ENCODE measurements at places on chromosomes 12 and 14.

DNA sequence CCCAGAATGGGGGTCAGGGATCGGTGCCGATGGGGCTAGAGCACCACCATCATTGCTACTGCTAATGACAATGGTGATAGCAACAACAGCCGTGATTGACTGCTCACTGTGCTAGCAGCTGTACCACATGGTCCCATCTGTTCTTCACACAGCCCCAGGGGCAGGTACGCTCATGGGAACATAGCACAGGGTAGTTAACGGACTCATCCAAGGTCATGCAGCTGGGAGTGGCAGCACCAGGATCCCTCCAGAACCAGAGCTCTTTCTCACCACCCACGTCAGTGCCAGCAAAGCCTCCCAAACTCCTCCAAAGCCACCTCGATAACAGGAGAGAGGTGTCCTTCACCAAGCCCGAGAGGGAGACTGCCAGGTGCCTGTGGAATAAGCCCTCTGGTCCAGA, 11.2 kb upstream of the DYNC1H1 start:
- DNase-seq: no peak

GRCh38 chr14:60164712-60165546, at the start of gene DHRS7:
Gene DHRS7 (minus strand): TSS chr14:60165398. CDS start chr14:60165309, 89 bp downstream.
- no peak for DNase-seq

- no peak for DNase-seq
These were observed 55.0 kb upstream of the EGLN3 start for GRCh38 chr14:34005901-34006300.

DNA sequence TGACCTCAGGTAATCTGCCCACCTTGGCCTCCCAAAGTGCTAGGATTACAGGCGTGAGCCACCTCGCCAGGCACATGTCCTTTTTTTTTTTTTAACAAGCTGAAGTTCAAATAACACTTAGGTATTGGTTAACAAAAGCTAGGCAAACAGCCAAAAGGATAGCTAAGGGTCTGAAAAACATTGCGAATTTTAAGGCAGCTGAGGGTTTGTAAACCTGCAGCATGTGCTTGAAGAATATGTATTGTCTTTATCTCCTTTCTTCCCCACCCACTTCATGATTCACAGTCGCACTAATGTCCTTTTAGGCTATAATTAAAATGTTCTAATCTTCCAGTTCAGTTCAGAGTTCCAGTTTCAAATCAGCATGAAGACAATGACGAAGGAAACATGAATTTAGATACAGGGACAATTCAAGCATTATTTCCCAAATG, 30.1 kb upstream of the CERS5 start:
- DNase-seq: no peak

DNA sequence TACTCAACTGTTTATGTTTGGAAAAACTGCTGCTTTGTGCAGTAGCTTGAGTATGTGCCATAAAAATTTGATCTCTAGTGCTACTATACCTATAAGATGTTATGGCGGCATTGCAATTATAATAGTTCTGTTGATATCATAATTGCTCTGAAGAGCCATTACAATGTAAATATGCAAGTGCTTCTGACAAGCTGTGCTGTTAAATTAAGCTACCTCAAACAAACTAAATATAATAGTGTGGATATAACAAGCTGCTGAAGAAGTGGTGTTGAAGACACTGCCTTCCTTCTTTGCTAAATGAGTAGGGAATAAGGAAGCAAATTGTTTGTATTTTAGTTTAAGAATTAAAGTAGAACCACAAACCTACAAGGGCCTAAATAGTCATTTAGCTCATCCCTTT, 301.0 kb upstream of the MIS18BP1 start:
- no peak for DNase-seq

DNA sequence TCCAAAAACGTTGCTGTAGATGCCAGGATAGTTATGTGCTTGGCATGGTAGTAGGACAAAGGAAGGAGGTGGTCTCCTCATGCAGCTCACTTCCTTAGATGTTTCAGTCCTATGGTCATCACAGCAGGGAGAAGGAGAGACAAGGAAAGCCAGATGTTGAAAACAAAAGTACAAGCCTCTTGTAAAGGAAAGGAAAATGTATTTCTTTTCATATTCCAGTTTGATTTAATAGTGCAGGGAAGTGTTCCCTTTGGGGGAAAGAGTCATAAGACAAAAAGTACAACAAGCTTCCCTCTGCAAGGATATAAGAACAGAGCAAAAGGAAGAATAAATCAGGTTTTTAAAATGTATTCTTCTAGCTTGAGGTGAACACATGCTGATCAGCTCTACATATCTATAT, 8.6 kb upstream of the TMCC3 start:
- no peak for DNase-seq

DNA sequence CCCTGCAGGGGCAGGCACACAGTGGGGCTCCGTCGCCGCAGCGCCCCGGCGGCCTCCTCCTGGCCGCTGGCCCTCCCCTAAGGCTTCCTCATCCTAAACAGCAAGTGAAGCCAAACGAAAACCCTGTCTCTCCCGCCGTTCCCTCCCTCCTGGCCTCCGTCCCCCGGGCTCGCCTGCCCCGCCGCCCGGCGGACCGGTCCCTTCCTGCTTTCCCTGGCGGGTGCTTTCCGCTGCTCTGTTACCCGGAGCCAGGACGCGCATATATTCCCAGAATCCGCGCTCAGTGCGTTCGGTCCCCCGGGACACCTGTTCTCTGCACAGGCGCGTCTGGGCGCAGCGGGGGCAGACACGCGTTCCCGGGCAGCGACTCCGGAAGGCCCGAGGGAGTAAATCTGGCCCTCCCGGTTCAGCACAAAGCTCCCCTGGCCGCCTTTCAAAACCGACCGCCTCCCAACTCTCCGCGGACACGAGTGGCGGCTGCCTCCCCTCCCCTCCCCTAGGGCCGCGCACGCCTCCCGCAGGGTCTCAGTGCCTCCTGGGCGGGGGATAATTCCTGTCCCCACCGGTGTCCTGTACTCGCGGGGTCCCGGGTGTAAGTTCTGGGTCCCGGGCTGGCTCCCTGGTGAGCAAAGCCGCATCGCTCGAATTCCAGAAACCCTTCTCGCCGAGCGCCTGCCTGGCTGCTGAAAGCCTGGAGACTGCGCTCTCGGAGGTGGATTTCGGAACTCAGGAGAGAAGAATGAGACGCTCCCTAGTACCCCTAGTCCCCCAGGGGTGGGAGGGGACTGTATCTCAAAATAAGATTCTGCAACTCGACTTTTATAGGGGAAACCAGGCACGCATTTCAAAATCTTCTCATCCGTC, 21.4 kb upstream of the CEP170B start:
- no peak for DNase-seq

GRCh38 chr14:67537736-67538135, 4.6 kb downstream of the PLEKHH1 start:
- no peak for DNase-seq

- no peak for DNase-seq
These were observed 631.7 kb downstream of the VRK1 start for GRCh38 chr14:97428808-97429440.

- no peak for DNase-seq
These were observed 103.1 kb downstream of the SEC23A start for GRCh38 chr14:38999949-39000348.

- DNase-seq: no peak
These were observed 52.3 kb downstream of the SYNE3 start for GRCh38 chr14:95464103-95464502.

GRCh38 chr12:102849722-102850447, 67.2 kb downstream of the PAH start:
- no peak for DNase-seq

GRCh38 chr12:47967461-47968321, 4.3 kb downstream of the TMEM106C start:
- no peak for DNase-seq

DNA sequence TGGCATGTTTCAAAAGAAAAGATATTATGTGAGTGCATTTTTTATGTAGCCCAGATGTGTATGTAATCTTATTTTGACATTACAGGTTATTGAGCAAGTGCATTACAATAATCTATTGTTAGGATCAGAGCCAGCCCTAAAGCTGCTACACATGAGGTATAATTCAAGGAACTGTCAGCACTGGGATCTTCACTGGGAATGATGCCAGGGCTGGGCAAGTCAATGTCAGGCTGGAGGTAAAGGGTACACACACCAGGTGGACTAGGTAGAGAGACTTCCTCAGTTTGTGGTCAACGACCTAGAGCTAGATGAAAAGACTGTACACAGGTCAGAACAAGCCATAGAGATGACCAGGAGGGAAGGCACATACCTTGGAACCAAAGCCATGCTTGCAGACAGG, 15.4 kb downstream of the TRIM9 start:
- DNase-seq: no peak

- DNase-seq: no peak
These were observed 3.3 kb downstream of the MTA1 start for GRCh38 chr14:105422695-105423487.

DNA sequence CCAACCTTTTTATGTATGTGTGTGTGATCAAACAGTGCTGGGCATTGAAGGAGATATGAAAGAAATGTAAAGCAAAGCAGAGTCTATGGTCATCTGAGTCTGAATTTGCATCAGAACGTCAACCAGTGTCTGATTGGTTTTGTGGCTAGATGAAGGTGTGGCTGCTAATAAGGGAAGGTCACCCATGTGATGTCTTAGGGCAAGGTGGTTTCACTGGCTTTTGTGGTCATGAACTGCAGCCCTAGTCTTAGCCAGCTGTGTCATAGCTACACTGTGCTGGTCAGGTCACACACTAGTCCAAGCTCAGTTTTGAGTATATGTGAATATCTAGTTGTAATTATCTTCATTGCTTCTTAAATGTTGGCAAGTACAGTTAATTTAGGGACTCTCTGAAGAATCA, 105.8 kb downstream of the TGFB3 start:
- no peak for DNase-seq

DNA sequence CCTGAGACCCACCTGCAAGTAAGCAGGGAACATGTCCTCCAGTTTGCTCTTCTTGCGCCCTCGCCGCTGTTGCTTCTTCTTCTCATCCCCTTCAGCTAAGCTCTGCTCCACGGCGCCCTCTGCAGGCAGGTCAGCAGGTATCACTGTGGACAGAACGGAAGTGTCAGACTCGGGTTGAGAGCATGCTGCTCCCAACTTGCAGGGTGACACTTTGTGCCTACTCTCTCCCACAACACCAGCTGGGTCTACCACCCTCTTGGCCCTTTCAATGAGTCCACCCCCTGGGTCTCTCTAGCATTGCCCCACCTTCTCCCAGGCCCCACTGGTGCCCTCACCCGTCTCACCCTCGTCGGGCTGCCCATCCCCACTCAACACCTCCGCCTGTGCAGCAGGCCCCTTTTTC, 16.7 kb downstream of the KMT2D start:
- DNase-seq: no peak

- peak; percentile 32 for DNase-seq
These were observed 711 bp upstream of the ETV6 start for GRCh38 chr12:11648514-11649412.
